Activated CD4-positive, alpha-beta T cell treated with anti-CD3 and anti-CD28 coated beads, Interleukin-2, Interleukin-6, amounts not matched to agents 100 ng/mL and 50 ng/mL, durations not matched to agents 16 hours and 8 hours (primary cell): ENCODE measurements at places on chromosomes 4 and X.

- no peak for DNase-seq
These were observed 674.3 kb upstream of the AMOT start for GRCh38 chrX:113514906-113515305.

DNA sequence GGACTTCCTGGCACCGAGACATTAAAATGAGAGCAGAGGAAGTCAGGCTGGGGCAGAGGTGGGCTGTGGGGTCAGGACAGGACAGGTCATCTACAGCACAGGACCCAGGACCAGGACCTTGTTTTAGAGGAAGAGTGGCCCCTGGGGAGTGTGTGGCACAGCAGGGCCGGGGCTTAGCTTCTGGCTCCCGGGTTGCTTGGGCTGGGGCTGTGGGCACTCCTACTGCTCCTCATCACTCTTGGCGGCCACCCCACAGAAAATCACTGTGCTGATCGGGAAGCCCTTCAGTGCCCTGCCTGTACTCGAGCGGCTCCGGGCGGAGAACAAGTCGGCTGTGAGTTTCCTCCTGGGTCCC, 8.1 kb upstream of the ATP6AP1 start:
- DNase-seq, result no peak

DNA sequence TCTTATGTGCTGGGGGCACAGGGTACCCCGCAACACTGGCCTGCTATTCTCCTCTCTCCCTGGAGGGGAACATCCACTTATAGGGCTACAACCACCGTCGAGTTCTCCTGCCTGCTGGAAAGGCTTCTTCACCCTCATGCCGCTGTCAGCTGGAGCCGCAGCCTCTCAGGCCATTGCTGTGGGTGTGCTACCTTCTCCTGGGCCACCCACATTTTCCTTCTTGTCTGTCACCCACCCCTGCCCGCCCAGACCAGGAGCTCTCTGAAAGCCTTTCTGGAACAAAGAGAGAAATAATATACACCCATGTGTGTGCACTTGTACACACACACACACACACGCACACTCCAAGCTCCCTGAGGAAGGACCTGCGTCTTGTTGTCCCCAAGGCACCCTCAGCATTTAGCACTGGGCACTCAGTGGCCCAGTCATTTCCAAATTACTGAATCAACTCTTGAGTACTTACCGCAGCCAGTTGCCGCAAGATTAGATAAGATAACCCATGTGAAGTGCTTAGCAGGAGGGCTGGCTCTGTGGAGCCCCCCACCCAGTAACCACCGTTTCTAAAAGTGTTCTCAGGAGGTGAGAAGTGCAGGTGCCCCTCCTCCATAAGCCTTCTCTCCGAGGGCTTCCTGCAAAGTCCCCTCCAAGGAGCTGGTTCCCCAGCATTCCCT, 50.2 kb downstream of the CPZ start:
- DNase-seq, result no peak

GRCh38 chrX:140572724-140573123, 67.9 kb upstream of the SOX3 start:
- DNase-seq, result peak; percentile 47

GRCh38 chr4:71322425-71322824, 16.4 kb upstream of the SLC4A4 start:
- no peak for DNase-seq

DNA sequence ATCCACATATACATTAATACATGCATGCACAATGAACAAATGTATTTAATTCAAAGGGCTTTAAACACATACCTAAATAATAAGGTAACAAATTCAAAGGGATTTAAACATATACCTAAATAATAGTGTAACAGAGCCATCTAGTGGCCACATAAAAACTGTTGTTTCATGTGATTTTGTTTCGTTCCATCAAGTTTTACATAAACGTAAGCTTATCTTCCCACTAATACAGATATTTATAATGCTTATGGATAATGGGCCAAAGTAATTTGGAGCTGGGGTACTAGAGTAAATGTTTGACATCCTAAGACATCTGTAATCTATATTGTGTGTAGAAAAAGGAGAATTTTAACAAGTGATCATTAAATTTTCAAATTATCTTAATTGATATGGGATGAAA, 82.3 kb downstream of the PRSS12 start:
- peak; percentile 52 for DNase-seq

GRCh38 chr4:91319556-91320268, 984.1 kb upstream of the GRID2 start:
- DNase-seq, result no peak
